ENCODE measurements at places on chromosomes 7 and 10.

- no peak for DNase-seq
Measured at GRCh38 chr10:86876748-86877147, 80.7 kb downstream of the MMRN2 start.

- no peak for DNase-seq
Measured at GRCh38 chr7:42494736-42495135, 257.7 kb upstream of the GLI3 start.

DNA sequence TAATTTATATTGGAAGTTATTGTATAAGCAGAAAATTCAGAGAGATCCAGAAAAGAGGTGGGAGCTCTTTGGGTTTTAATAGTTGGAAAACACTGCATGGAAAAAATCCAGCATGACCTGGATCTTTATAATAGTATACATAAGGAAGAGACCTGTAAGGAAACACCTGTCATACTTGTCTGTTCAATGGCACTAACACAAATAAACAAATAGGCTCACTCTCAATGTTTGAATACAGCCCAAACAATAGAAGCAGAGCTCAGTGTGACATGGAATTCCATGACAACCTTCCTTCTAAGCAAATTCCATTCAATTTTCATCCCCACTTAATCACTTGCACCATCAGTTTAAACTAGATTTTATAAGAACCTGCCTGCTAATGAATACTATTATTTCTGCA, 31.7 kb downstream of the CISD1 start:
- no peak for DNase-seq

DNA sequence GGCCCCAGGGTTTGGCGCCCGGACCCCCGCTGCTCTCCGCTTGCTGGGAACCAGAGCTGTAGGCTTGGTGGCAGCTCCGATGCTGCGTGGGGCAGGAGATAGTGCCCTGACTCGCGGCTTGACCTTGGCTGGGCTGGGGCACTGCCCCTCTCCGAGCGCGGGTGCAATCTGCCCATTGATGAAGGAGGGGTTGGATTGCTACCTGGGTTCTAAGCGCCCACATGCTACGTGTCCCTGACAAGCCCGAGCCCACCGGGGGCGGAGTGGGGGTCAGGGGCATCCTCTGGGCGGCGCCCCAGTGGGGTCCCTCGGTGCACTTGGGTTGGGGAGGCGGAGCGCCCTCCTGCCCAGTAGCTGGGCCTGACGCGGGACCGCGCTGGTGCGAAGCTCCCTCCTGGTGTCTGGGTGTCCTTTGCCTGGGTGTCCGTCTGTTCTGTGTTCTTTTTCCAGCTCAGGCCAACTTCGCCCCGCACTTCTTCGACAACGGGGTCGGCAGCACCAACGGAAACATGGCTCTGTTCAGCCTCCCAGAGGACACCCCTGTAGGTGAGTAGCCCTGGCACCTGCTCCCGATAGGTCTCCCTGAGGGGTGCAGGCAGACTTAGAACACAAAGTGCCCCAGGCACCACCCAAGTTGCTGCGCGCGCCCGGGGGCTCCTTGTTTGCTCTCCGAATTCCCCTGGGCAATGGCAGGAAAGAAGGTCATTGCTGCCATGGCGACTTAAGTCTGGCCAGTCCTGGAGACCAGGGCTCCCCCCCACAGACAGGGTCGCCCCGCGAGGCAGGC, 900 bp downstream of the CDHR1 start:
- no peak for DNase-seq

DNA sequence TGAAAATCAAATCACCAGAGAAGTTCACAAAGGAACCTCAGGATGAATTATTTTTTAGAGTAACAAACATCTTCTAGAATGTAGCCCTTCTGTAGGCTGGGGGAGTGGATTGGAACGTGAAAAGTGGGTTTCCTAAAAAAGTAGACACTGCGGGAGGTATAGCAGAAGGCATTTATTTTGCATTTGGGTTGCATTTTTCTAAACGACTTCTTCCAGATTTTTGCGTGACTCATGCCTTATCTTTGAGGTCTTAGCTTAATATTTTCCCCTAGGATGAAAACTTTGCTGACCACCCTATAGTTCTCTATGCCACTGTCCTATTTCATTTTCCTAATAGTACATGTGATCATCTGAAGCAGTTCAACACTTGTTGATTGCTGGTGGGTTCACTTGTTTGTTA, 112.7 kb upstream of the JCAD start:
- no peak for DNase-seq

GRCh38 chr10:17026686-17027485, 102.7 kb downstream of the CUBN start:
- peak; percentile 62 for DNase-seq

DNA sequence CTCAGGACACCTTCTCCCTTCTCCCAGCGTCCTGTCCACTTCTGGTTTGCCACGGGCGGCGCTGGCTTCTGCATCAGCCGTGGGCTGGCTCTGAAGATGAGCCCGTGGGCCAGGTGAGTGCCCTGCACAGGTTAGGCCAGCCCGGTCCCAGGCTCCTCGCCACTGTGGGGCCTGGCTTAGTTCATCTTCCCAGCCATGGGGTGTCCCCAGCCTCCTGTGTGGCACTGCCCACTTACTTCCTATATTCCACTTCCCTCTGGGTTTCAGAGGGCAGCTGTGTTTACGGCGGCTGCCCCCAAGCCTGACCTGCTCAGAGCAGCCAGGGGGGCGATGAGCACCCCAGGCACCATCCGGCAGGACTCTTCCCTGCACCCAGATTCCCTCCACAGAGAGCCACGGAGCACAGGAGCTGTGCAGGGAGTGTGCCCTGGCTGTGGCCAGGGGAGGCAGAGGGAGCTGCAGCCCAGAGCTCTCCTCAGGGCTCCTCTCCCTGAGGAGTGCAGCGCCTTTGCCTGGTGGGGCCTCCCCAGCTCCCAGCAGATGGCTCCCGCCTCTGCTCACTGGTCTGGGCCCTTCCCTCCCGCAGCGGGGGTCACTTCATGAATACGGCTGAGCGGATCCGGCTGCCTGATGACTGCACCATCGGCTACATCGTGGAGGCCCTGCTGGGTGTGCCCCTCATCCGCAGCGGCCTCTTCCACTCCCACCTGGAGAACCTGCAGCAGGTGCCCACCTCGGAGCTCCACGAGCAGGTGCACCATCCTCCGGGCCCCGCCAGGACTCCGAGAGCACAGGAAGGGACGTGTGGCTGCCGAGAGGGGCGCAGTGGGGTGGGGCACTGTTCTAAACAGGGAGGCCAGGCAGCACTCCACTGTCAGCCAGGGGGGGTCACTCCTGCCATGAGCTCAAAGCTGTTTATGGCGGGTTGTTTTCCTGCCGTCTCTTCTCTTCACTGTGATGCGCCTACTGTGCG, 6.4 kb downstream of the LFNG start:
- DNase-seq, result no peak

- no peak for DNase-seq
Measured at GRCh38 chr10:126166797-126167196, 221.5 kb downstream of the ADAM12 start.

GRCh38 chr10:50293513-50294313, 42.4 kb upstream of the ASAH2 start:
- no peak for DNase-seq

DNA sequence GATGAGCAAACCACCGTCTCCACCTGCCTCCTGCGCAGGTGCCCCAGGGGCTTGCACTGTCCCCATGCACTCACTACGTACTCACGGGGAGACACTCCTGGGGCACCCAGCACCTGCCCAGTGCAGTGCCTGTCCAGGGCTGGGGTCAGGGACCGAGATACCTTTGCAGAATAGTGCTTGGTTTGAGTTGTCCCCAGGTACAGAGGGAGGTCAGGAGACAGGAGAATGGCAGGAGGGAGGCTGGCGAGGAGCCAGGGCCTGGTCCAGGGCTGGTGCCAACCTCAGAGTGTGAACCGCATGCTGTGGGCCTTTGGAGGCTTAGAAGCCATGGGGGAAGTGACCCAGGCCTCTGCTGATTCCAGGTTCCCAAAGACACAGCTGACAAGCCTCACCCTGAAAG, 110.1 kb upstream of the GPR26 start:
- no peak for DNase-seq

DNA sequence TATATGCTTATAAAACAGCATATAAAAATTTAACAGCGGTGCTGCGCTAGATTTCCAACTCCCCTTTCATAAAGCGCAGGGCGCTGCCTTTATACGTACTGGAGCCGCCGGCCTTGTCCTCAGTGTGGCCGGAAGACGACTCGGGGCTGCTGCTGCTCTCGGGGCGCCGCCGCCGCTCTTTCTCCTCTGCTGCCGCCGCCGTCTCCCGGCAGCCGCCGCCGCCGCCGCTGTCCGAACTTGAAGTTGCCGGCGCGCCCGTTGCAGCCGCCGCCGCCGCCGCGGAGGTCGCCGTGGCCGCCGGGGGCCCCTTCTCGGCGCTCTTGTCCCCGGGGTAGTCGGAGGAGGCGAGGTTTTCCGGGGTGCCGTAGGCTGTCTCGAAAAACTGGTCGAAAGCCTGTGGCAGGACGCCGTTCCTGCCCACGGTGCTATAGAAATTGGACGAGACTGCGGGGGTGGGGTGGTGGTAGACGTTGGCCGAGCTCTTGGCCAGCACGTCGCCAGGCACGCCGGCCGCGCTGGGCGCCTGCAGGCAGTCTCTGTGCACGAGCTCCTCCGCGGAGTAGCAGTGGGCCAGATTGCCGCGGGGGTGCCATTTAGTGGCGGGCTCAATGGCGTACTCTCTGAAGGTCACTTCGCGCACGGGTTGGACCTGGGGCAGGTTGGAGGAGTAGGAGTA, 557 bp downstream of the HOXA11 start:
- no peak for DNase-seq

DNA sequence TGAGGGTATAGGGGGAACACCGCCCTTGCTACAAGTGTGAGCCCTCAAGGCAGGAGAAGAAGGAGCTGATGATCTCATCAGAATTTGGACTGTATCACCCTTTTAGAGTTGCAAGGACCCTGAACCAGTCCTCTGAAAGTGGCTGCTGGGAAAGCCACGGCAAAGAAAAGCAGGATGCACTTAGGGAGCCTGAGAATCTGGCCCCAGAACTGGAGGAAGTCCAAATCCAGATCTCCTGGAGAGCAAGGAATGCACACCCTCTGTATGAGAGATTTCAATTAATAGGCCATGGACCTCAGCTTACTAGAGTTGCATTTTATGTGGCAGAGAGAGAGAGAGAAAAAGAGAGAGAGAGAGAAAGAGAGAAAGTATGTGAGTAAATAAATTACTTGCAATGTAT, 662.9 kb downstream of the CCSER2 start:
- DNase-seq, result no peak

- DNase-seq, result no peak
Measured at GRCh38 chr7:85292908-85293576, 106.2 kb upstream of the SEMA3D start.

DNA sequence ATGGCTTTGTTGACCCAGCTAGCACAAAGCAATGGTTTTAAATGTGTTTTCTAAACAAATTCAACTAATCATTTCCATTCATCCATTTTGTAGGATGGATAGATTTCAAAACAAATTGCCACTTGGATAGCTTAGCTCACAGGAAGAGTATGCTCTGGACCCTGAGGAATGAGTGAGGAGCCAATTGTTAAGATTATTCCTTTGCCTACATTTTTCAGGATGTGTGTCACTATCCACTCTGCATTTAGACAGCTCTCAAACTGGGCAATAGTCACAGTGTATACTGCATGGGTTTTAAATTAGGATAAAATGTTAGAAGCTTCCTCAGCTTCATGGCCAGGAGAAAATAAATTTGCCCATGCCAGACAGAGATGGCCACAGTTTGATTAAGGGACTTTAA, 605.6 kb upstream of the TEX47 start:
- no peak for DNase-seq

- DNase-seq, result no peak
Measured at GRCh38 chr10:77230194-77230593, 407.4 kb downstream of the KCNMA1 start.

DNA sequence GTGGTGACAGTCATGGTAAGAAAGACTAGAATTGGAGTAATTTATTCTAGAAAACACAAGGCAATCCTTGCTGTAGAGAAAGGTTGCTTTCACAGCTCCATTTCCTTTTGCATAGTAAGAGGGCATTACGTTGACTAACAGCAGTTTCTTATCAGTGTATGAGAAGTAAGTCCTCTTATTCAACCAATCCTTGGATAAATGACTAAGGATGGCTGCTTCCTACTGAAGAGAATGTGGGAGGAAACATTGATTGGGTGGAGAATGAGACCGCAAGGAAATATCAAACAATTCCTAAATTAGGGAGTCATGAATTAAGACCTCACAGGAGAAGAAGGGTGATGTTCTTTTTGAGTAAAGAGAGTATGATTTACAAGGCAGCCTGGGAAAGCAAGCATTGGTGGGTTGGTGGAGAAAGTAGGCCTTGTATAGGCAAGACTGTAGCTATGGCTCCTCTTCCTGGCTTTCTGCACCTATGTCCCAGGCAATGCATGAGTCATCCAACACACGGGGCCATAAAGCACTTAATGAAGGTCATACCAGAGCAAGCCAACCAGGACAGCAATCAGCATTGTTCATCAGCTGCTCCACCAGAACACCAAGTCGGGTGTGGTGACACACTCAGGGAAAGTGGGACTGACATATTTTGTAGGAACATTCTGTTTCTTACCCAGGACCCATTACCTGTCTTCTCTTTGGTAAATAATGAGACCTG, 5.6 kb downstream of the MGAM start:
- DNase-seq, result no peak

DNA sequence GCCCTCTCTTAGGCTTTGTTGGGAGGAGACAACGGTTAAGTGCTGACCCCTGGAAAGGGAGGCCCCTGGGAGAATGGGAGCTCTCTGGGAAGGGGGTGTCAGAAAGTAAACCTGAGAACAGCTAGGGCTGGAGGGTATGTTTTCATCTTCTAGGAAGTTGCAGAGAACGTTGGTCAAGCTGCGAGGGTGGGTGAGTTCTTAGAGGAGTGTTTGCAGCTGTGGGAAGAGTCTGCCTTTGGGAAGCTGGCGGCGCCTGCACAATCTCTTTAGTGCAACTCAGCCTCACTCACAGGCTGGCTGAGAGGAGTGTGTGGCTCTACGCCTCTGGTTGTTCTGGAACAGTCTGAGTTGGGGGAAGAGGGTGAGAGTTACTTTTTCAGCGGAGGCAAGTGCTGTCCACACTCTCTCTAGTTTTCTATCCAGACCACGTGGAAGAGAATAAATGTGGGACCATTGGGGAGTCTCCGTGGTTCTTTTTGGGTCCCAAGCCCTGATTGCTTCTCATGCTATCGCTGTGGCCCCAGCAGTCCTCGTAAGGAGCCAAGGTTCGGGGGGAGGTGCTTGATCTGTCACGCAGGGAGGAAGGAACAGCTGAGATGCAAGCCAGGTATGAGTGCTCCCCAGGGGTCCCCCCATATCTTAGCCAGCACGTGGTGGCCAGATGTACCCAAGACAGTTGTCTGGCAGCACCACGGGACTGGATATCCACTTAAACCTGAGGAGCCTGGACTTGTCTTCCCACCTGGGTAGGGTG, 237.2 kb downstream of the BUB3 start:
- DNase-seq, result no peak

DNA sequence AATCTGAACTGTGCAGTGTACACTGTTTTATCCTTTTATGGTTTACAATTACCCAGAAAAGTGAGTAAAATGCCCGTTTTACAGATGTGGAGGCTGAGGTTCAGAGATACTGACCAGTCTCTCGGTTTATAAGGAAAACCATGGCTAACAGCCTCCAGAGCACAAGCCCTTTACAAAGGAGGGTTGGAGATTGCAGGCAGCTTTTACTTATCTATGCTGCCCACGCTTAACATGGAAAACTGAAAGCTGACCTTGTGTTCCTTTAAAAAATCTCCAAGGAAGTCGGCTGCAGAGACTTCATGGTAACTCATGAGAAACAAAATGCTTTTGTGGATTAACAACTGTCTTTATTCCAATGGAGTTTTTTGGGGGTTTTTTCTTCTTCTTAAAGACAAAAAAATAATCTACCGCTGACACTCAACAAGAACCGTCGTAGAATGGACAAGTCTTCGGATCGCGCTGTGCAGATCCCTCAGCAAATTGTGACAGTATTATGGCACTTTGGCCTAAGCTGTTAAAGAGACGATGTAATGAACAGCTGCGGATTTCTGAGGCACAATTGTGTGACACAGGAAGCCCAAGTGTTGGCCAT, 654 bp upstream of the SLF2 start:
- no peak for DNase-seq
